Myocyte (in vitro differentiated cells): ENCODE measurements at places on chromosomes 12 and 14. TPM values are rescaled to one million over a fixed set of nuclear protein-coding genes. Genes with fewer than 3 reads are reported as not detected.

DNA sequence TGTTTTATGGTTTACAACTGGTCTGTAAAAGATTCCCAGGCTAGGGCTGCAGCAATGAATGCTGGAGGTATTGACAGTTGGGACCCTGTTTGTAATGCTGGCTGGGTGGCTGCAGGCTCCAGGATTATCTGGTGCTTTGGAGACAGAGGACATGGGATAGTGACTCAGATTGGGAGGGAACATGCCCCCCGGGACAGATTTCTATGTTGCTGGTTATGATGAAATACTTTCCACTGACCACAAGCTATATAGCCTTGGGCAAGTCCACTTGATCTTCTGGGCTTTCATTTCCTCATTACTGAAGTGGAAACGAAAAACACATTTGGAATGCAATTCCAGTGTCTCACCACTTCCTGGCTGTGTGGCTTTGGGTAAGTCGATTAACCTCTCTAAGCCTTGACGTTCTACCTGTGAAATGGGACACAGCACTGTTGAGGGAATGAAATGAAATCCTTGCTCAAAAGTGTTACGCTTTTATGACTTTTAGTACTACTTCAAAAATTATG is 6.3 kb upstream of the TPCN1 start:
- DNase-seq, result peak; percentile 79

C12orf42 gene
- total RNA-seq, result 0.26 and 0.80 TPM in 2 replicates

GRCh38 chr12:51390891-51391282 is 319 bp downstream of the GALNT6 start:
- DNase-seq, result no peak

GRCh38 chr14:91835197-91835919 is 32.0 kb downstream of the TC2N start:
- DNase-seq, result no peak

GRCh38 chr12:102726686-102727085 is 190.4 kb downstream of the PAH start:
- no peak for DNase-seq

- DNase-seq, result no peak
These were observed 19.8 kb downstream of the TPH2 start for GRCh38 chr12:71958457-71958856.

GRCh38 chr14:105168496-105168978 is at the start of gene JAG2:
Gene JAG2 (minus strand): TSS chr14:105168776. CDS start chr14:105168420, 356 bp downstream.
- DNase-seq, result peak; percentile 61

DNA sequence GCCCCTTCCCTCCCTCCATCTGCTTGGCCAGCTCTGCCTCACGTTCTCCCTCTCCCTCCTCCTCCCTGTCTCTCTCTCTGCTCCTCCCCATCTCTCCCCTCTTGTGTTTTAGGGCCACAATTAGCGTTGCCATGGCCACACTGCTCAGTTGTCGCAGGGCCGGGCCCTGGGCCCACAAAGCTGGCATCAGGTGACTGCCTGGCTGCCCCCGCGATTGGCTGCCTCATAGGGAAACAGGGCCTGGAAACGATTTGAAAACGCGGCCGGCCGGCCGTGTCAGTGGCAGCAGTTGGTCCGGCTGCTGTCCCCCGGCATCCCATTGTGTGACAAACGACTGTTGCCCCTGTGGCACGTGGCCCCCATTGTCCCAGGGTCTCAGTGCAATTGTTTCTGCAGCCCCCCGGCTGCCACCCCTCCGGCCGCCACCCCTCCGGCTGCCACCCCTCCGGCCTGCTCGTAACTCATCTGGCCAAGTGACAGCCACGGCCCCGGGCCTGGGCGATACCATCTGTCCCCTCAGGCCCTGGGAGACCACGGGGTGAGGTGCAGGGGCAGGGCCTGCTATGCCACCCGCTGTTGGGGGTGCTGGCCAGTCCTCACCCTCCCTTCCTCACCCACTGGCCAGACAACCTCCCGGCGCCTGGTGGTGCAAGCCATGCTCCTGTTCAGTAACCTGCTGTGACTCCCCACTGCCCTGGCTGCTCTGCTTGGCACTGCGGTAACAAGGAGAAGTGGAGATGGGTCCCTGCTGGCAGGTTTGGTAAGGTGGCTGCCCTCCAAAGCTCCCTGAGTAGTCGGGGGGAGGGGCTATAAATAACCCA is 17.4 kb downstream of the FOXN4 start:
- peak; percentile 69 for DNase-seq

- peak; percentile 41 for DNase-seq
These were observed 707 bp downstream of the CPSF6 start for GRCh38 chr12:69239922-69240630.

- DNase-seq, result no peak
These were observed 31.4 kb upstream of the TOMM20L start for GRCh38 chr14:58364316-58364715.

DNA sequence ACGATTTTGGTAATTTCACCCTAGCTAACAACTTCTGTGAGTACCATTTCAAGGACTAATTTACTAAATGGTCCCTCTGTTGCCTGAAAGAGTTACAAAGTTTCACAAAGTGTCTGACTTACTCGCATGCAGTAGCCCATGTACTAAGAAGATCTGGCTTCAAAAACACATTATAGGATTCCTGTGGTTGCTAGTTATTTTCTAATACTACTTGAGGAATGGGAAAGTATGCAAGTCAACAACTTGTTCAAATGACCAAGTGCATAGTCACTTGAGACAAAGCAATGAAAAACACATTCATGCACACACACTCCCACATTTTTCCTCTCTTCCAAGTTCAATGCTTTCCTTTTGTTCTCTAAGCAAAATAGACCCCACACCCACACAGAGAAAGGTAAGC is 219.7 kb upstream of the TMPO start:
- DNase-seq, result no peak

RHOJ gene
- not detected in 2 replicates for total RNA-seq

DNA sequence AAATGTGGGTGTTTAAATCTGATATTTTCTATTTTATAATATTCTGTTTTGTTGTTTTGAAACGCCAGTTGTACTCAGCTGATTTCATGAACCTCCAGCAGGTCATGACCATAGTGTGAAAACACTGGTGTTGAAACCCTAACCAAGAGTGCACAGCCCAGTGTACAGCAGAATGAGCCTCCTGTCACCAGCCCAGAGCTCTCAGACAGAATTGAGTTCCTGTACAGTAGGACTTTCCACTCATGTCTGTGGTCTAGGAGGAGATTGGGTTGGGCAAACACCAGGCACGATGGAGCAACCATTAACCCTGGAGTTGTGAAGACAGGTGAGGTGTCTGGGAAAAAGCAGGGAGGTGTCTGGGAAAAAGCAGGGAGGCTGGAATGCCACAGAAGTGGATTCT is 908.8 kb downstream of the VRK1 start:
- DNase-seq, result no peak

GRCh38 chr14:31232081-31232480 is 24.5 kb upstream of the HECTD1 start:
- no peak for DNase-seq

DNA sequence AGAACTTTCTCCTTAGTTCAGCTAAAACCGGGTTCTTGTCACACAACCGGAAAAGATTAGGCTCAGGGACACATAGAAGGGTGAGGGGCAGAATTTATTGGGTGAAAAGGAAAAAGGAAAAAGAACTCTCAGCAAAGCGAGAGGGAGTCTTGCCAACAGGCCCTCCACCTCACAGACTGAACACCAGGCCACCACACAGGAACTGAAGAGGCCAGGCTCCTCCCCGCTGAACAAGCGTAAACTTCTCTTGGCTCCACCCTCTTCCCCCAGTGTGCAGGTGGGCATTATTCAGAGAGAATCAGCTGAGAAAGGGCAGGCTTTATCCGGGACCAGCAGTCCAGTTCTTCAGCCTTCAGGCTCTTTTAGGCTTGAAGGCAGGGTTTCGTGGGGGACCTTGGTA is 125.6 kb upstream of the FGD4 start:
- DNase-seq, result no peak

DNA sequence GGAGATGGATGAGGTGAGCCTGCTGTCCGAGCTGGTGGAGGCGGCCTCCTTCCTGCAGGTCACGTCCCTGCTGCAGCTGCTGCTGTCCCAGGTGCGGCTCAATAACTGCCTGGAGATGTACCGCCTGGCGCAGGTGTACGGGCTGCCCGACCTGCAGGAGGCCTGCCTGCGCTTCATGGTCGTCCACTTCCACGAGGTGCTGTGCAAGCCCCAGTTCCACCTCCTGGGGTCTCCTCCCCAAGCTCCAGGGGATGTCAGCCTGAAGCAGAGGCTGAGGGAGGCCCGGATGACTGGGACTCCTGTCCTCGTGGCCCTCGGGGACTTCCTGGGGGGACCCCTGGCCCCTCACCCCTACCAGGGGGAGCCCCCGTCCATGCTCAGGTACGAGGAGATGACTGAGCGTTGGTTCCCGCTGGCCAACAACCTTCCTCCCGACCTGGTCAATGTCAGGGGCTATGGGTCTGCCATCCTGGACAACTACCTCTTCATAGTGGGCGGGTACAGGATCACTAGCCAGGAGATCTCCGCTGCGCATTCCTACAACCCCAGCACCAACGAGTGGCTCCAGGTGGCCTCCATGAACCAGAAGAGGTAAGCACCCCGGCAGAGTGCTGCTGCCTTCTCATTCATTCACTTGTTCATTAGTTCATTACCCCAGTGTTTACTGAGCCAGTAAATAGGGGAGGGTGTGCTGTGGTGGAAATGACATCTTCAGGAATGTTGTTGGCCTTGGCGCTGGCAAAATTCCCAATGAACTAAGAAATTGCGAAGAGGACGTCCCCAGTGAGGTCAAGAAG is 774 bp upstream of the MANSC4 start:
- DNase-seq, result peak; percentile 44

PAPLN gene
- 0.16 and 0.31 TPM in 2 replicates for total RNA-seq

GPR162 gene
- 2.5 and 4.6 TPM in 2 replicates for total RNA-seq

DENND5B gene
- total RNA-seq, result 19.7 and 22.9 TPM in 2 replicates

GRCh38 chr12:127567531-127567930 is 699.4 kb upstream of the TMEM132C start:
- no peak for DNase-seq

DNA sequence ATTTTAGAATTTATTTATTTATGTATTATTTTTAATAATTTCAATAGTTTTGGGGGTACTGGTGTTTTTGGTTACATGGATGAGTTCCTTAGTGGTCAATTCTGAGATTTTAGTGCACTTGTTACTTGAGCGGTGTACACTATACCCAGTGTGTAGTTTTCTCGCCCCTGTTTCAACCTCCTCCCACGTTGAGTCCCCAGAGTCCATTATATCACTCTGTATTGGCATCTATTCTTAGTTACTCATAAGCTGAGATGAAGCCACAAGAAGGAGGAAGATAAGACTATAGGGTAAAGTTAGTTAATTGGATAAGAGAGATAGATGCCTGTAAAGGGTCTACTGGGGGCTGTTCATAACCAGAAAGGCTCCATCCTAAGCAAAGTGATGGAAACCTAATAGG is 4.0 kb downstream of the C1S start:
- DNase-seq, result no peak

POTEM gene
- not detected in 2 replicates for total RNA-seq

DNA sequence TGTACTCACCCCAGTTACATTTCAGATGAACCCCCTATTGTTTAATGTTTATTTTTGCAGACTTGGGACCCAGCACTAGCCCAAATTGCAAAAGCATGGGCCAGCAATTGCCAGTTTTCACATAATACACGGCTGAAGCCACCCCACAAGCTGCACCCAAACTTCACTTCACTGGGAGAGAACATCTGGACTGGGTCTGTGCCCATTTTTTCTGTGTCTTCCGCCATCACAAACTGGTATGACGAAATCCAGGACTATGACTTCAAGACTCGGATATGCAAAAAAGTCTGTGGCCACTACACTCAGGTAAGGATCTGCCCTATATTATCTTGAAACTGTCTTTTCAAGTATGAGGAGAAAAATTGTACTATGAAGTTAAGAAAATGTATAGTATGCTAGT is 1.2 kb downstream of the GLIPR1 start:
- DNase-seq, result peak; percentile 31

GRCh38 chr12:112788205-112788604 is 3.3 kb upstream of the RPH3A start:
- no peak for DNase-seq

KRT81 gene
- 0.08 TPM in 1 of 2 replicates, not detected in the other for total RNA-seq

GRCh38 chr12:15488481-15488880 is 166.2 kb downstream of the PTPRO start:
- no peak for DNase-seq

- peak; percentile 83 for DNase-seq
These were observed 3.7 kb downstream of the TMEM253 start for GRCh38 chr14:21104448-21105060.

DNA sequence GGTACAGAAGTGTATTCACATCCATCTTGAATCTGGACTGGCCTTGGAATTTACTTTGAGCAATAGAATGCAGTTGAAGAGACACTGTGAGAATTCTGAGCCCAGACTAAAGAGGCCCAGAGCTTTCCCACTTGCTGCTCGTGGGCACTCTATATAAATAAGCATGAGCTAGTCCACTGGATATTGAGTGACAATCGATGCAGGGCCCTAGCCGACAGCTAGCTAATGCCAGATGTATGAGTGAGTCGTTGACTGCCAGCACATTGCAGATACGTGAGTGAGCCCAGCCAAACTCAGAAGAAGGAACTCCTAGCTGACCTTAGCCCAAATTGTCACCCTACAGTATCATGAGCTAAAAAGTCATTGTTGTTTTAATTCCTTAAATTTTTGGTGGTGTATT is 24.9 kb downstream of the NAV3 start:
- DNase-seq, result peak; percentile 77

GRCh38 chr14:89953602-89954001 is 928 bp downstream of the EFCAB11 start:
- no peak for DNase-seq
